ENCODE measurements at places on chromosomes 11 and 22. TPM values are rescaled to one million over a fixed set of nuclear protein-coding genes. Genes with fewer than 3 reads are reported as not detected.

SERHL2 gene
- total RNA-seq = 5.0 TPM

MOGAT2 gene
- total RNA-seq = not detected

TECTA gene
- 4.0 TPM for total RNA-seq

FIBIN gene
- 19.8 TPM for total RNA-seq

CRYBB3 gene
- not detected for total RNA-seq

KCNJ1 gene
- total RNA-seq = not detected

ELF5 gene
- total RNA-seq = not detected

OR8K3 gene
- not detected for total RNA-seq
